CD4-positive, alpha-beta T cell treated with Interleukin-10 for 1 hour (primary cell): ENCODE measurements at places on chromosomes 6 and 20.
A peak's percentile ranks its signal among the peaks of the same experiment; 100 is the strongest.

DNA sequence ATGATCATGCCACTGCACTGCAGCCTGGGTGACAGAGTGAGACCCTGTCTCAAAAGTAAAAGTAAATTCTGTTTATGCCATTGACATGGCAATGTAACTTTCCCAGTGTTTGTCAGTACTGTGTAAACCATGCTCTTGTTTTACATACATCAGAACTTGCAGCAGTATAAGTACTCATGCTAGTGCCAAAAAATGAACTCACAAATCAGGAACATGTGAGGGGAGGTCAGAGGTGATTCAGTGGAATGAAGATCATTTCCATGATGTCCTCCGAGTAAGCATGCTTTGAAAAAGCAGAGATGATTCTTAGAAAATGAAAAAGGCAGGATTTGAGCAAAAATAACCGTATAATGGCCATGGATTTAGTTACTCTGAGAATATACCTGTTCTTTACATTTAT, 81.9 kb downstream of the ANKS1A start:
- DNase-seq, result no peak

- no peak for DNase-seq
Observed at GRCh38 chr6:126118058-126118755, 131.9 kb downstream of the TRMT11 start.

DNA sequence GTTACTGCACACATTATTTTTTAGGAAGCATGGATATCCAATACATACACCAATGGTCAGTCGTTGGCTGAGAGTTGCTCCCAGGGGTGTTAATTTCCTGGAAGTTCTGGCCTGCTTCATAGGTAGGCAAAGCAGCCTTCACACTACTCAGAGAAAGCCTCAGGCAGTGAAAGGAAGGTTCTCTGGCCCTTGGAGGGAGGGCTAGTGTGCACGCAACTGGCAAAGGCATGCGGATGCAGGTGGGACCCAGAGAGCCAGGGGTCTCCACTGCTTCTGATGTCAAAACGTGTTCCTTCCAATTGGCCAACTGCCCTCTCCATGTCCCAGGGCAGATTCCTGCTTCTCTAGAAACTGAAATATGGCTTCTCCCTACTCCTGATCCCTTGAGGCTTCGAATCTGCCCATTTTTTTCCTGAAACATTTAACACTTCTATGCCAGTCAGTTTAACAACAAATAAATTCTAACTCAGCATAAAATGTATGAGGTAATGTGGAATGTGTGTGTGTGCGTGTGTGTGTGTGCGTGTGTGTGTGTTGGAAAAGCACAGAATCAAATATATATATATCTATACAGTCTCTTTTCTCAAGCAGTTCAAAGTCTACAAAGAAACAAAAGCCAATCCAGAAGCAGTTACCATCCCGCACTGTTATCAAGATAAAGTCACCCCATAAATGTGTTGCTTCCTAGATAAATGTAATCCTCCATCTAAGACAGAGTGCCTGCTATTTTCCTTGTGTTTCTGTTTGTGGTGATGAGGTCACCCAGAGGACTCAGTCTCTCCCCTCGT, 94.0 kb upstream of the HIVEP1 start:
- no peak for DNase-seq

DNA sequence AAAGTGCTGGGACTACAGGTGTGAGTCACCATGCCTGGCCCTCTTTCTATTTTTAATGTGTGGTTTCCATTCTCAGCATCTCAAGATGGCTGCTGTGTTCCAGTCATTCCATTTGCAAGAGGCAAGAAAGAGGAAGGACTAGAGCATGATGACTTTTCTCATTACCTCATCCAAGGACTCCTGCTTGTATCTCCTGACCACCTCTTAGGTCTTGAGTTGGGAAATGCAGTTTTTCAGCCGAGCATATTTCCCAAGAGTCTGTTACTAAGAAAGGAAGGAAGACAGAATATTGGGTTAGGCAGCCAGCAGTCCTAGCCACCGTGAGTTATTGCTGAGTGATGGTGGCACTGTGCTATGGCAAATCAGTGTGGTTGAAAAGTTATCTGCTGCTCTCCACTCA, 108.4 kb upstream of the INSM1 start:
- DNase-seq, result no peak

- DNase-seq, result no peak
Observed at GRCh38 chr6:148907573-148907972, 160.7 kb downstream of the UST start.

DNA sequence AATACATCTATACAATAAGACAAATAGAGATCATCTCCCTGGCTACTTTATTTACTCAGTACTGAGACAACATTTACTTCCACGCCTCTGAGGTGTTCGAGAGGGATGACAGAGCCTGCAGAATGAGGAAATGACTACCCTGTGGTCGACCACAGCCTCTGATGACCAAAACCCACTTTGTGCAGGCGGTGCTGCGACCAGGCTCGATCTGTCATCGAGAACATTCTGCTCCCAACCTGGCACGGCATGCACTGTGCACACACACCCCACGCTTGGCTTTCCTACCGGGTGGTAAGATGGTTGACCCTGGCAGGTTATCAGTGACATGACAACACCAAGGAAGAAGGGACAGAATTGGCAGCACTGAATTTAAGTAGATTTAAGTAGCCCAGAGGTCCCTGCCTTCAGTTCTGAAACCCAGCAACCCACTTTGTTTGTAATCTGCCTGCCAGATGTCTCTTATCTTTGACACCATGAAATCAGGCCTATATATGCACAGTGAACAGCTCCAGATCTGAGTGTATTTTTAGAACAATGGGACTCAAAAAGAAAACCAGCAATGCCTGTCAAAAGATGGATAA, 42.6 kb downstream of the TTI1 start:
- DNase-seq, result peak; percentile 48

GRCh38 chr20:35985806-35986205, 17.4 kb downstream of the CNBD2 start:
- no peak for DNase-seq

- DNase-seq, result no peak
Observed at GRCh38 chr20:10508060-10508459, 73.0 kb downstream of the SLX4IP start.

DNA sequence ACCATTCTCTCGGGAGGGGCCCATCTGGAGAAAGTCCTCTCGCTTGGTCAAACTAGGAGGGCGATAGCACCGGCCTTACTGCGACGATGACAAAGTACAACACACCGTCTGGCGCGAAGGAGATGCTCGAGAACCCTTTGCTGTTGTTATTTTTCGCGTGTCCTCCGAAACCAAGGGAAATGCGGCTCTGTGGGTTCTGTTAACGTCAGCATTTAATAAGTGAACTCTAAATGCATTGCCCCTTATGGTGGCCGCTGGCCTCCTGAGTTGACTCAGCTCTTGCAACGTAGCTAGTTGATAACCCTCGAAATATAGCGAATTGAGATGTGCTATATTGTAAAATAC, 577 bp upstream of the SCAND1 start:
- DNase-seq, result peak; percentile 49

- no peak for DNase-seq
Observed at GRCh38 chr6:168962886-168963285, 290.8 kb downstream of the THBS2 start.

GRCh38 chr6:137159912-137160311, 13.5 kb downstream of the IL22RA2 start:
- DNase-seq, result no peak

DNA sequence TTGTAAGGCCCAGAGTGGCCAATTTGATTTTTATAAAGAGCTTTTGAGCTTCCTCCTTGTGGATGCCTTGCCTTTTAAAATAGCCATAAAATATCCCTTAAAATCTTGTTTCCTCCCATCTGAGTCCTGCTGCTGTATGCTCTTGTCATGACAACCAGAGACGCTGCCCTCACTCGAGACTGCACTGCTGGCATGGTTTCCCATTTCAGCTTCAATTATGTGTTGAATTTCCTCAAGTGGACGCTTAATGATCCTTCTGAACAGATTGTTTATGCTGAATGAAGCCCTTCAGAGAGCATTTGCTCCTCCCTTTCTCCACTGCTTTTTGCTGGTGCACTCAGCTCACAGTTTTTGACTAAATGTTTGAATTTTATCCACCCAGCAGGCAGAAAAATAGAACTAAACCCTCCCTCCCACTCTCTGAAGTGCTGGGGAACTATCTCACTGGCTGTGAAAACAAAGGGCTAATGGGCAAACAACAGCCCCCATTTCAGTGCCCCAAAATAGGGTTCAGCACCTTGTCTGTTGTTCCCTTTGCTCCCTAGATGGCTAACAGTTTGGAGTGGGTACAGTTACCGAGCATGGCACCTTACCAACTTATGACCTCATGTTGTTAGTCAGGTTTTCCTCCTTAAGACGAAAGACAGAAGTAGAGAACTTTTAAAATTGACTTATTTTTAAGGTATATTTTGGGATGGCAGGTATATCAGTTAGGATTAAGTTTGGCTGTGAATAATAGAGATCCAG, 45.5 kb upstream of the RNF8 start:
- DNase-seq, result no peak

DNA sequence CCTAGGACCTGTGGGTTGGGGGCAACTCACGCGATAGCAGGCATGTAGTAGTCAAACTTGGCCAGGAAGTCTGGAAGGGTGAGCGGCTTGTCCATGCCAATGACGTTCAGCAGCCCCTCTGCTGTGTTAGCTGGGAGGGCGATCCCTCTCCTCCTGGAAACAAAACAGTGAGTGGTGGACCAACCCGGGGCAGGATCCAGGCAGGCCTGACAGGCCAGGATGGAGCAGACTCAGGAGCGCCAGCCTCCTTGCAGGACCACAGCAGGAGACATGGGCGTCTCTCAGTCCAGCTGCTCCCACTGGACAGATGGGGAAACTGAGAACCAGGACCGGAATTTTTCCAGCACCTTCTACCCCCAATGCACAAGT, 22.5 kb downstream of the ADA start:
- no peak for DNase-seq

DNA sequence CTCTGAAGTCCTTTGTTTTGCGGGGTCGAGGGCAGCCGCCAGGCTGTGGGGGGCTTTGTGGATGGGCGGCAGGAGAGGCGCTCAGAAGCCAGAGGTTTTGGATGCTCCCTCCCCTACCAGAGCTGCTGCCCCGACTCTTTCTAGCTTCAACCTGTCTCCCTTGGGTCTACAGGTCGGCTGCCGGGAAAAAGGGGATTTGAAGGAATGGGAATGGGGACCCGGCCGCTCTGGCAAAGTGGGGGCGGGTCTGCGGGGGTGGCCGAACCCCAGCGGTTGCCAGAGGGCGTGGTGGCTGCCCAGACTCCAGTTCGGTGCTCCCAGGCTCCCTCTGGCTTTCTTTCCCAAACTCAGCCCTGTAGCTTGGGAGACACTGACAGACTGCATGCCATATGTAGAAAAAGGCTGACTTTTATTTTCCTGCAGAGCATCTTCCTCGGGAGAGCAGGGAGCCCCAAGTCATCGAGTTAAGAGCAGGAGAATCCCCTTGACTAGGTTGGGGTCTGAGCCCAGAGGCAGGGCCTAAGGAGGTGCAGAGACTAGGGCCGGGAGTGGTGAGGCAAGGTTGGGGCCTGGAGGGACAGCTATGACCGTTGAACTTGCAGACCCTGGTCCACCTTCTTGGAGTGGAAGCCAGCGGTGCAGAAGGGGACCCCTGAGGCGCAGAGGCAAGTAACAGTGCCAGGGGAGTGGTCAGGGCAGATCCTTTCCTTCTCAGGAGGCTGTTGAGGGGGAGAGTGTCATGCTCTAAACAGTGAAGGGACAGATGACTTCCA, 1.4 kb upstream of the PPP1R18 start:
- no peak for DNase-seq

- DNase-seq, result peak; percentile 76
Observed at GRCh38 chr6:109454496-109455436, 806 bp downstream of the MICAL1 start.

GRCh38 chr6:44649365-44650025, 262.0 kb downstream of the CDC5L start:
- DNase-seq, result no peak

DNA sequence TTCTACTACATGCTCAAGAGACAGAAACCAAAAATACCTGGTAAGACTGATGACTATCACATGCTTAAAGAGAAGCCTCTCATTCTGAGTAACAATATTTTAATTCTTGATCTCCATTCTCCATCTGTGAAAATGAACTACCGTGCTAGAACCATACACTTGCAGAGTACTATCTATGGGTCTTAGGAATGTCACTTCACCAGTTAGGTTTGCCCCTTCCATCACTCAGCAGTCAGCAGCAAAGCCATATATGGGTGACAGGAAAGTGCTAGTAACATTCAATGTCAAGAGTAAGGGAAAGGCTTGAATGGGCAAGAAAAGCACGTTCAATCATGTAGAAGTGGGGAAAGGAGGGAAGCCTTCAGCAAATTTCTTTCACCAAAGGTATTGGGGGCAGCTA, 2.3 kb downstream of the DNAAF9 start:
- no peak for DNase-seq

GRCh38 chr6:105401247-105402089, 1.4 kb downstream of the PREP start:
- no peak for DNase-seq

GRCh38 chr6:13614126-13614925, 809 bp upstream of the NOL7 start:
- no peak for DNase-seq

DNA sequence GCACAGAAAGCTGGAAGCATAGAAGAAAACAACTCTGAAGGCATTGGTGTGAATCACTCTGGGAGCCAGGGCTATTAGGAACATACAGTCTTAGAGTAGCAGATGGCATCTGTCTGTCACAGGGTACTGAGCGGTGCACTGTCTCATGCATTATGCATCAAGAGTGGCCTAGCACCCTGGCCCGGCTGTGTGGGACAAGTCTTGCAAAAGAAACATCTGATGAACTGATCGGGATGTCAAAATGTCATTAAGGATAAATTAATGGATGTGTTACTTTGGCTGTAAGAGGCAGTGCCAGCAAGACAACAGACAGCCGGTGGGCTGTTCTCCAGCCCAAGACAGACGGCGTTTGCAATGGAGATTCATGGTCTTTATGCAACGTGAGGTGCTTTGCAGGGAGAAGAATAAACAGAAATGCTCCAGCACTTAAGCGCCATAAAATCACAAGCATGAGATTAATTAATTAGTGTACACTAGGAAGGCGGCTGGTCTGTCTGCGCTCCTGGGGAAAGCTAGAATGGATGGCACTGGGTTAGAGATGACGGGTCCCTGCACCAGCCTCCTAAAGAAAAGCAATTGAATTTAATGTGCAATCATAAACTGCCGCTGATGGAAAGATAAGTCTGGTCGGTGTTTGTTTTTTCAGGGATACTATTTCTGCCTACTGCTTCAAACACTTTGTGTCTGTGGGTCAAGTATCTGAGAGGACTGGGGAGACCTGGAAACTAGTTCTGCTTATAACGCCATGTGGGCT, 600.6 kb upstream of the CHD6 start:
- no peak for DNase-seq

DNA sequence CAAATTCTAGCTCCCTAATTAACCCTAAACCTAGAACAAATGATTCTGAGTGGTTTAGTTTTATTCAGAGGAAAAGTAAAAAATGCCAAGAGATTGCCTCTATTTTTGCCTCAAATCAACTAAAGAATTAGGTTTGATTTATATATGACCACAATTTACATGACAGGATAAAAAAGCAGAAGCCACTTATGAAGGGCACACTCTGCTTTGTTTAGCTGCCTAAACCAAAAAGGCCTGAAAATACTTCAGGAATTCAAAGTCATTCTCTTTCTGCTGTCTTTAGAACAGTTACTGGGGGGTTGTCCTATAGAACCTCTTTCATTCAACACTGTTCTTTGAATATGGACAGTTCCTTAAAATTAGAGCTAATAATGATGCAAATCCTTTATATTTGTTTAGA, 5.3 kb downstream of the FBXO5 start:
- DNase-seq, result no peak

GRCh38 chr6:6074190-6074589, 67.5 kb upstream of the NRN1 start:
- no peak for DNase-seq
